ENCODE measurements at places on chromosomes 2 and 18. TPM values are rescaled to one million over a fixed set of nuclear protein-coding genes. Genes with fewer than 3 reads are reported as not detected.

DNA sequence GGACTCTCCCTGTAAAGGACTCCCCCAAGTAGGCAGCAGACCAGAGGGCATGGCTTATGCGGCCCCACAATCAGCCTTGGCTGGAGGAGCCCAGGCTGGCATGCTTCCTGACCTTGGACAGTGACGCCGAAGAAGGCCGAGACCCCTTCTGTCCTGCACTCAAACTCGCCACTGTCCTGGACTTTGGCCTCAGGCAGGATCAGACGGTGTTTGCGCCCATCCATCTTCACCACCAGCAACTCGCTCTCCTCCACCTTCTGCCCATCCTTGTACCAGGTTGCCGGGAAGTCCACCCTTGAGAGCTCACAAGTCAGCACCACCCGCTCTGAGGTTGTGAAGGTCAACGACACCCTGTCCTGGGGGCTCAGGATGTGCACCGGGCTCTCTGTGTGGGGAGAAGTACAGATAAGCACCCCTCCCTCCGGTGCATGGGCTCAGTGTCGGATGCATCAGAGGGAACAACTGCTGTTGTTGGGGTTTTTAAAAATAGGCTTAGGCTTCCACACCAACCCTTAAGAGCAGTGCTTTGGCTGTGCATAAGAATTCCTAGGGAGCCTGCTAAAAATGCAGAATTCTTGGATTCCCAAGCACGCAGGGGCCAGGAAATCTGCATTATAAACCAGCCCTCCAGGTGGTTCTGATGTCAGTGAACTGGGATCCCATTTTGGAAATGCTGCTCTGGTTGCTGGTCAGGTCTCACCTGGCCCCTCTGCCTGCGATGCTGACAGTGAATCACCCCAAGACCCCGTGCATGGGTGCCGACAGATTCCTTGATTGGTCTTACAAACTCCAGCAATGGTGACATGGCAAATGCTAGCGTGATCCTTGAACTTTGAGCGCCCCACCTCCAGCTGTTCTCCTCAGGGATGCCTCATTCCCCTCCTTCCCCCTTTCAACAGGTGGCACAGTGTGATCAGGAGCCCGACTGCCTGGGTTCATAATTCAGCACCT is 5.9 kb downstream of the OBSL1 start:
- DNase-seq = no peak

- no peak for DNase-seq
Observed at GRCh38 chr2:38496927-38497669, 105.6 kb downstream of the HNRNPLL start.

The GALNT3 gene
- polyA plus RNA-seq = 5.3 TPM

The OSBPL6 gene
- 3.6 TPM for polyA plus RNA-seq

The ST6GAL2 gene
- 4.3 TPM for polyA plus RNA-seq

The DRC1 gene
- polyA plus RNA-seq = 0.88 TPM

Data from brain (organoid and tissue), 16 donors.